ENCODE measurements at places on chromosomes 13 and 19. TPM values are rescaled to one million over a fixed set of nuclear protein-coding genes. Genes with fewer than 3 reads are reported as not detected.

DNA sequence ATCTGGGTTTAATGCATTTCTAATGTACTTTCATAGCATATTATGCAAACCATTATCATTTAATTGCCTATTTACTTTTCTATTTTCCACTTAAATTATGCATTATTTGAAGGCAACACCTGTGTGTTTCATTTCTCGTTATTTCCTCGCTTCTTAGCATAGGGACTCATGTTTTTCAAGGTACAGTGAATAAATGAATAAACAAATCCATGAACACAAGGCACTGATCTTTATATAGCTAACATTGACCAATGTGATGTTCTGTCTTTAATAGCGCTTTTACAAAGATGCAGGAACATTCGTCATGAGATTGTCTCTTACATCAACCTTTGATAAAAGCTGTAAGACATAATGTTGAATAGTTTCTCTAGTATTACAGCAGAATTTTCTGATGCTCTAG lies 121.2 kb downstream of the B3GLCT start:
- no peak for DNase-seq
- no peak overlapping the region for H3K4me3 ChIP-seq
- H3K27me3 ChIP-seq, result no peaks in the 10 kb centered on the region

GRCh38 chr13:97574926-97575325 lies 141.0 kb downstream of the RAP2A start:
- H3K27ac ChIP-seq, result no peak overlapping the region
- no peak overlapping the region for H3K4me3 ChIP-seq
- no peaks in the 10 kb centered on the region for H3K4me1 ChIP-seq
- H3K27me3 ChIP-seq, result no peaks in the 10 kb centered on the region
- no peak for DNase-seq

The RFPL4A gene
- not detected for total RNA-seq

The EFNA2 gene
- 1.6 TPM for total RNA-seq

The CALR3 gene
- total RNA-seq, result not detected

The KCNN4 gene
- total RNA-seq, result 92.4 TPM
